Endodermal cell (in vitro differentiated cells): ENCODE measurements at places on chromosomes 4 and X. TPM values are rescaled to one million over a fixed set of nuclear protein-coding genes. Genes with fewer than 3 reads are reported as not detected.

DNA sequence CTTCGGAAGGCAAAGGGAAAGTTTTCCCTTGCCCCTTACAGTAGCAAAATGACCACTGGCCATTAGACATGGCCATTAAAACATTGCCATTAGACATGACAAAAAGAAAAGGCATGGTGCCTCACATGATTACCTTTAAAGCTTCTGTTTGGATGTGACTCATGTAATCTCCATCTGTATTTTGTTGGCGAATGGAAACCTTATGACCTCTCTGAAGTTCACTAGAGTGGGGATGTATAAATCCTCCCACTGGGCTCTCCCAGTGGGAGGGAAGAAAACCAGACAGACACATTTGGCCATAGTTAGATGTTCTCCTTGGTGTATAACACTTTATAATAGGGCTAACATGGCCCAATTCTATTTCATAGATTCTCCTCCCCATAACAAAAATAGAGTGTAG, 152.6 kb downstream of the MAGEB17 start:
- H3K4me3 ChIP-seq = no peak overlapping the region
- no peak for DNase-seq
- no peaks in the 10 kb centered on the region for H3K27me3 ChIP-seq
- H3K36me3 ChIP-seq = no peaks in the 10 kb centered on the region
- no peak overlapping the region for H3K27ac ChIP-seq
- H3K4me1 ChIP-seq = no peaks in the 10 kb centered on the region

DNA sequence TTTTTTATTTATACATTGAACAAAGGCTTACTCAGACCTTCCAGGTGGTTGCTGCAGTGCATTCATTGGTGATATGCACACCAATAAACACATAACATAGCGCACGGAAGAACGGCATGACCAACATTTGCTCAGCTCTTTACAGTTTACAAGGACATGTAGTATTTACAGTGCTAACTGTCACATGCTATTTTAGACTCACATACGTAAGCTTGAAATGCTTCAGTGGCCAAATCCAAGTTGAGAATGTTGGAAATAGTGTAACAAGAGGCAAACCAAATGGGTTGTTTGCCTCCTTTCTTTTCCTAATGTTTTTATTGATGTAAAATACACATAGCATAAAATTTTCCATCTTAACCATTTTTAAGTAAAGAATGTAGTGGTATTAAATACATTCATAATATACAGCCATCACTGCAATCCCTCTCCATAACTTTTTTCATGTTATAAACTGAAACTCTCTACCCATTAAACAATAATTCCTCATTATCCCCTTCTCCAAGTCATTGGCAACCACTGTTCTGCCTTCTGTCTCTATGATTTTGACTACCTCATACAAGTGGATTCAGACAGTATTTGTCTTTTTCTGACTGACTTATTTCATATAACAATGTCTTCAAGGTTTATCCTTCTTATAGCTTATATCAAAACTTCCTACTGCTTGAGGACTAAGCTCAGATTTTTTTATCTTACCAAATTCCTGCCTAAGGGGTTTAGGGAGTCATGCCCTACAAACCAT, 1722.9 kb upstream of the AGA start:
- H3K36me3 ChIP-seq = no peaks in the 10 kb centered on the region
- no peak for DNase-seq
- peak overlapping the region; percentile 80 for H3K4me3 ChIP-seq

Gene ADGRL3
- 9.6 to 10.7 TPM (median 9.9 TPM) in 3 replicates for total RNA-seq

Gene NEIL3
- total RNA-seq = 7.3 to 16.8 TPM (median 15.1 TPM) in 3 replicates

Gene TMEM165
- total RNA-seq = 77.9 and 90.5 TPM in 2 replicates

GRCh38 chr4:146283758-146284651, 69.7 kb downstream of the REELD1 start:
- no peak overlapping the region for H3K27ac ChIP-seq
- no peak for DNase-seq
- no peak overlapping the region for H3K4me3 ChIP-seq
- no peaks in the 10 kb centered on the region for H3K36me3 ChIP-seq
- H3K4me1 ChIP-seq = no peaks in the 10 kb centered on the region

DNA sequence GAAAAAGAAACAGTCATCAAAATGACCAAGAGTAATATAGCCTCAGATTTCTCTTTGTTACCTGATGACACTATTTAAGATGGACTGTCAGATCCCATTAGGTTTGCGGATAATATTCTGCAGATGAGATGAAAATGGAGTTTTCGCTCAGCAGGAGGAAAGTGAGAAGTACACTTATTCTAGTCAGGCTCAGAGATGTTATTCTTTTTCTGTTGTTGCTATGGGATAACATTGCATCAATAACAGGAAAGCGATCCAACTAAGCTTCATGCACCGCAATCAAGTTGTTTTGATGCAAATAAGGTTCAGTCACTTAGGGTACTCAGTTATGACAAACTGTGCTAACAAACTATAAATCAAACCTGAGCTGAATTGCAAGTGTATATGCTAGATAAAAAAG, 415.0 kb downstream of the CCSER1 start:
- no peak overlapping the region for H3K4me3 ChIP-seq
- peaks cover 5% of the 10 kb centered on the region for H3K4me1 ChIP-seq
- H3K27me3 ChIP-seq = no peaks in the 10 kb centered on the region
- no peaks in the 10 kb centered on the region for H3K36me3 ChIP-seq
- no peak overlapping the region for H3K27ac ChIP-seq

- no peak overlapping the region for H3K4me3 ChIP-seq
- H3K36me3 ChIP-seq = no peaks in the 10 kb centered on the region
- no peak for DNase-seq
Observed at GRCh38 chr4:171430495-171430894, 382.7 kb upstream of the GALNTL6 start.

DNA sequence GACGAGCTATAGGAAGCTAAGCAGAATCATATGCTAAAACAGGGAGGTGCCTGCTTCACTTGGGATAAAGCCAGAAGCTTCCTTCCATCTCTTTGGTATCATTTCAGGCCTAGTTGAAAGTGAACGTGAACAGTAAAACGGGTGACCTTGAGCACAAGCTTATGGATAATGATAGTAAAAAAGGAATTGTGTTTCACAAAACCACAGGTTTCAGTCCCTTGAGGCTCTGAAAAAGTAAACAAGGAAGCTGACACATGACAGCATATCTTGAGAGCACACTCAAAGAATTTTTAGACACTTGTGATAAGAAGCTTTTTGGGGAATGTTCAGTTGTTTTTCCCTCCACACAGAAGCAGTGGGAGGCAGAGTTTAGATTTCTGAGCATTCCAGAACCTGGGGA, 286.1 kb downstream of the DCHS2 start:
- H3K36me3 ChIP-seq = no peaks in the 10 kb centered on the region
- no peak overlapping the region for H3K27ac ChIP-seq
- H3K4me1 ChIP-seq = no peaks in the 10 kb centered on the region
- H3K4me3 ChIP-seq = no peak overlapping the region
- no peak for DNase-seq
- H3K27me3 ChIP-seq = no peaks in the 10 kb centered on the region

DNA sequence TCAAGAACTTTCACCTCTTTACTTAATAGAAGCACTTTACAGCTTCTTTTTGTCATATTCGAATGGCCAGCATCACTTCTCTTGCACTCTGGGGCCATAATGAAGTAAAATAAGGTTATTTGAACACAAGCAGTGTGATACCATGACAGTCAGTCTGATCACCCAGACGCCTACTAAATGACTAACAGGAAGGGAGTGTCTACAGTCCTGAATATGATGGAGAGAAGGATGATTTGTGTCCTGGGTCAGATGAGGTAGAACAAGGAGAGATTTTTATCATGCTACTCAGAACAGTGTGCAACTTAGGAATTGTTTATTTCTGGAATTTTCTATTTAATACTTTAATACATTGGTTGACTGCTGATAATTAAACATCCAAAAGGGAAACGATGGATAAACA, 284.2 kb upstream of the F9 start:
- DNase-seq = no peak
- H3K4me3 ChIP-seq = no peak overlapping the region
- H3K4me1 ChIP-seq = no peaks in the 10 kb centered on the region

DNA sequence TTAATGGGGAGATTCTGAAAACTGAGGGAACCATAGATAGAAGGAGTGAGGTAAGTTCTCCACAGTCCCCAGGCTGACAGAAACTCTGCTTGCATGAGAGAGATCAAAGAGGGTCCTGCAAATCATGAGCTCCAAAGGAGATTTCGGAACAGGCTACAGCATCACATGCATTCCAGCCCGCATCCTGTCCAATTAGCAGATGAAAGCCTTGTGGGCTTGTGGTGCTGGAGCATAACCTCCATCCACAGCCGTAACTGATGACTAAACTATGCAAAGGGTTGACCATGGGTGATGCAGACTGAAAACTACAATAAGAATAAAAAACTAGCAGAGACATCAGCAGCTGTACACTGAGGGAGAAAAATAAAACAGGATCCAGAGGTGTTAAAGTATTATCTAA, 654.5 kb downstream of the TLL1 start:
- peak; percentile 48 for DNase-seq
- H3K4me3 ChIP-seq = no peak overlapping the region
- no peaks in the 10 kb centered on the region for H3K27me3 ChIP-seq
- no peaks in the 10 kb centered on the region for H3K36me3 ChIP-seq
- peaks cover 6% of the 10 kb centered on the region for H3K4me1 ChIP-seq

- no peak overlapping the region for H3K4me3 ChIP-seq
- H3K27me3 ChIP-seq = no peaks in the 10 kb centered on the region
- DNase-seq = no peak
- peaks cover 42% of the 10 kb centered on the region for H3K36me3 ChIP-seq
- no peaks in the 10 kb centered on the region for H3K4me1 ChIP-seq
- no peak overlapping the region for H3K27ac ChIP-seq
Observed at GRCh38 chrX:53412446-53412845, 10.0 kb downstream of the SMC1A start.

Gene CLIC2
- 0.64 TPM in 1 of 2 replicates, not detected in the other for total RNA-seq

DNA sequence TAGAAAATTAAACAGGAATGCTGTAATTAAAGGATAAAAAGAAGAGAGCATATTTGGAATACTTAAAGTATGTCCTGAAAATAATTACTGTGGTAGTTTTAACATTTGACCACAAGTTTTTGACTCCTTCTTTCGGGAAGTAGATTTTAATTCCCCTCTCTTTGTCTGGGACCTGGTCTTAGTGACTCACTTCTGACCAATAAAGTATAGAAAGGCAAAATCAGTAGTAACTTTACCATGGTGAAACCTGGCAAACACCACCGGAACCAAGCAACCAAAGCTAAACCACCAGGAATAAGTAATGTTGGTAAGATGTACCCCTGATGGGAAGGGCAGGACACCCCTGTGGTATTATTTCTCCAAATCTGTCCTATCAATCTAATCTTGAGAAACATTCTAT, 314.8 kb downstream of the PDHA2 start:
- no peak overlapping the region for H3K27ac ChIP-seq
- no peaks in the 10 kb centered on the region for H3K36me3 ChIP-seq
- H3K4me3 ChIP-seq = no peak overlapping the region
- H3K27me3 ChIP-seq = no peaks in the 10 kb centered on the region
- no peak for DNase-seq

Gene FAM47E
- total RNA-seq = 0.50 and 0.84 TPM in 2 replicates

- H3K4me1 ChIP-seq = no peaks in the 10 kb centered on the region
- no peak overlapping the region for H3K4me3 ChIP-seq
- H3K36me3 ChIP-seq = no peaks in the 10 kb centered on the region
Observed at GRCh38 chr4:5421416-5421815, 286.9 kb downstream of the EVC2 start.

DNA sequence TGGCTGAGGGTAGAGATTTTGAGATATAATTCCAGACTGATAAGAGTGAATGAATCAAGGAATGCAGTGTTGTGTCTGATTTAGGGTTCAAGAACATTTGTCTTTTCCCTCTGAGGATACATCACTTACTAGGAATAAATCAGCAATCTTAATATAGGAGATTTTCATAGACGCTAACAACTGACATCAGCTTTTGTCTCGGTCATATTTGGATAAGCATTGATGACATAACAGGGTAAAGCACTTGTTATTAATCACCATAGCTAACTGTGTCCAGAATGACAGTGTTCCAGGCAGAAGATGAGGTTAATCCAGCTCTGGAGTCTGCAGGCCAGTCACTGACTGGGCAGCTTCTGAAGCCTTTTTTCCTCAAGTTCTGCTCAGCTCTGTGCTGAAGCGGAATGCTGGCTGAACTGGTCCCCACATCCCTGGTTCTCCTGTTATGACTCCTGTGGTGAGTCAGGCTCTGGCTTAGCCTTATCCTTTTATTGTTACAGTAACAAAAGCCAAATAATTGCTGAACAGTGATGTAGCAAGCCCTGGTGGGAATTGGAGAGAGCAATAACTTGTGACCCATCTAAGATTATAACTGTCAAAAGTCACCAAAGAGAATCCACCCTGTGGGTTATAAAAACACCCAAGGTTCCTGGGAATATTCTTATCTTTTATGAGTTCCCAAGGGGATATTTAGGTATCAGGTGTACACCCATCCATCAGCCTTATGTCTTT, 41.8 kb downstream of the FNIP2 start:
- no peak overlapping the region for H3K4me3 ChIP-seq
- peaks cover 5% of the 10 kb centered on the region for H3K4me1 ChIP-seq
- no peak overlapping the region for H3K27ac ChIP-seq
- H3K36me3 ChIP-seq = no peaks in the 10 kb centered on the region
- no peak for DNase-seq

DNA sequence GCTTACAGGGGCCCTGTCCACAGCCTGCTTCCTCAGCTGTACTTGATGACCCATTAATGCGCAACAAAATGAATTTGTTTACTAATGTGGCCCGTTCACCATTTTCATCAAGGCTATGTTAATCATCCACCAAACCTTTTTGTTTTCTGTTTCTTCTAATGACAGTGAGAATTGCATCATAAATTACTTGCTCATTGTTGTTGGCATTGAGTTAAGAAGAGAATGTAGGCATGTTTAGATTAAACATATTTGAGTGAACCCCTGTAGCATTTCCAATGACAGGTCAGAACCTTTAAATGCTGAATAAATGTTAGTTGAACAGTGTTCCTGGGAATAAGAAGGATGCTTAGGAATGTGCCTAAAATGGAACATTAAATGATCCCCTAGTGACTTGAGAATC, 183.4 kb downstream of the SPRY1 start:
- H3K4me1 ChIP-seq = no peaks in the 10 kb centered on the region
- no peaks in the 10 kb centered on the region for H3K36me3 ChIP-seq
- H3K4me3 ChIP-seq = no peak overlapping the region

DNA sequence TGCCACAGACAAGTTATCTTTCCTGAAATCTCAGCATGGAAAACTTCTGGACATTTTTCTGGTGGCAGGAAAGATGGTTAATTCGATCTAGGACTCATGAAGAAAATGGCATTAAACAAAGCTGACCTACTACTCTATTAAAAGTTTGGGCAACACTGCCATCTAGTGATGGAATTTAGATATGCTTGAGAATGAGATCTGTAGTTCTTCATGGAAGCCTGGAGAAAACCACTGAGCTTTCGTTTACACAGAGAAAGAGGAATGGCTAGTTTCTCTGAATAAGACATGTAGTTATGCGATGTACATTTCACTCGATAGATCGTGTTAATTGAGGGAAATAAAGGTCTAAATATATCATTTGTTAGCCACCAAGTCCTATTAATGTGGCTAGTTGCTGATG, 51.7 kb upstream of the CHRDL1 start:
- no peaks in the 10 kb centered on the region for H3K27me3 ChIP-seq
- no peaks in the 10 kb centered on the region for H3K4me1 ChIP-seq

Gene PHOX2B
- not detected in 3 replicates for total RNA-seq

DNA sequence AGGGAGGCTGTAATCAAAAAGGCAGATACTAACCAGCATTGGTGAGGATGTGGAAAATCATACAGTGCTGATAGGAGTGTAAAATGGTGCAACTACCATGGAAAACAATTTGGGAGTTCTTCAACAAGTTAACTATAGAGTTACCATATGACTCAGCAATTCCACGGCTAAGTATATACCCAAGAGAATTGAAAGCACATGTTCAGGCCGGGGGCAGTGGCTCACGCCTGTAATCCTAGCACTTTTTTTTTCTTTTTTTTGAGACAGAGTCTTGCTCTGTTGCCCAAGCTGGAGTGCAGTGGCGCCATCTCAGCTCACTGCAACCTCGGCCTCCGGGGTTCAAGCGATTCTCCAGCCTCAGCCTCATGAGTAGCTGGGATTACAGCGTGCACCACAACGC, 15.0 kb upstream of the CD99L2 start:
- no peak for DNase-seq
- no peaks in the 10 kb centered on the region for H3K27me3 ChIP-seq
- H3K4me3 ChIP-seq = no peak overlapping the region

Gene MFAP3L
- 18.3 and 25.3 TPM in 2 replicates for total RNA-seq
